ENCODE measurements at places on chromosomes 3 and 15.
A peak's percentile ranks its signal among the peaks of the same experiment; 100 is the strongest.

DNA sequence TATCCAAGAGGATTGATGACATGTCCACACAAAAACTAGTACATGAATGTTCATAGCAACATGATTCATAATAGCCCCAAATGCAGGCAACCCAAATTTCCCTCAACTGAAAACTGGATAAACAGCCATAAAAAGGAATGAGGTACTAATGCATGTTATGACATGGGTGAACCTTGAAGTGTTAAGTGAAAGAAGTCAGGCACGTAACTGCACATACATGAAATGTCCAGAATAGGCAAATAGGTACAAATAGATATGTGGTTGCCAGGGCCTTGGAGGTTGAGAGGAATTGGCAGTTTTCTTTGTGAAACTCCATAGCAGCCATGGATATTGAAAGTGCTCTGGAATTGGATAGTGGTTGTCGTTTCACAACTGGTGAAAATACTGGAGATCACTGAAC is 52.2 kb upstream of the CCR4 start:
- no peak for DNase-seq

DNA sequence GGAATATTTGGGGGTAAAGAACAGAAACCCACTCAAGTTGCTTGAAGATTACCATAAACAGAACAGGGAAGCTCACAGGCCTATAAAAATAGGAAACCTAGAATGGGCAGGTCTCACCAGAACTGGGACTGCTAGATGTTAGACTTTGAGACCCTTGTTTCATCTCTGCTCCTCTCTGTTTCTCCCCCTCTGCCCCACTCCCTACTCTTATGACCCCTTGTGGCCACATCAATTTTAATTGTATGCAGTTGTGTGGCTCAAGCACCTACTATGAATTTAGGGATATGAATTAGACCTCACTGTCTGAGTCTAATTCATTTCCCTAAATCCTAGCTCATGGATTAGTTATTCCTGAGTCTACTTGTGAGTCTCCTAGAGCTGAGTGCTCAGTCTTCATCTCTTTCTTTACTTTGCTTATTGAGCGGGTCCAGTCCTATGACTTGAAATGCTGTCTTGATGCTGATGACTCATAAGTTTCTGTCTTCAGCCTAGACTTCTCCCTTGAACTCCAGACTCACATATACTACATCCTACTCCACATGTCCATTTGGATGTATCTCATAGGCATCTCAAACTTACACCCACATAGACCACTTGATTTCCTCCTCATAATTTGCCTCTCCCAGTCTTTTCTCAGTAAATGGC is 78.7 kb downstream of the ITPR1 start:
- DNase-seq: no peak

GRCh38 chr3:176349706-176350105 is 847.6 kb downstream of the TBL1XR1 start:
- DNase-seq: no peak

- peak; percentile 74 for DNase-seq
Measured at GRCh38 chr15:88274553-88275460, 18.3 kb upstream of the NTRK3 start.

DNA sequence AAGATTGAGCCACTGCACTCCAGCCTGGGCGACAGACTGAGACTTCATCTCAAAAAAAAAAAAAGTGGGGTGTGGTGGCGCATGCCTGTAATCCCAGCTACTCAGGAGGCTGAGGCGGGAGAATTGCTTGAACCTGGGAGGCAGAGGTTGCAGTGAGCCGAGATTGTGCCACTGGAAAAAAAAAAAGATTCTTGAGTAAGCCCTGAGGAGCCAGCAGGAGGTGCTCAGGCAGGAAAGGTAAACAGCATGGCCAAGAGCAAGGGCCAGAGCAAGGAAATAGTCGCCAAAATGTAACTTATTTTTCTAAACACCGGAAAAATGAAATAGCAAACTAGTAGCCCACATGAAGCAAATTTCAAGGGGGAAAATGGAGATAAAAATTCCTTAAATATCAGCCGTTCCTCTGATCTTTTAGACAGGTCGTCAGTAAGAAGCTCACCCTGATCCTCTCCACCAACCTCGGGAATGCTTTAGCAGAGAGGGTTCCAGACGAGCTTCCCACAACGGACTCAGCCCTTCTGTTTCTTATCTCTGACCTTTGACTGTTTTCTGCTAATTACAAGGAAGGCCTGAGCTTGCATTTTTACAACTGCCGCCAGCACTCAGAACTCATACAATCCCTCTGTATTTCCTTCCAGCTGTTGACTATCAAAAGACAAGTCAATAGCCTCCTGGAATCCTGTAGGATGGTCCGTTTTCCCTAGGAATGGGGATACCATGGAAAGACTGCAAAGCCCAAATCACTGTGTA is 45.0 kb upstream of the AKAP13 start:
- DNase-seq: no peak

GRCh38 chr15:67550522-67550921 is 8.0 kb downstream of the MAP2K5 start:
- no peak for DNase-seq

DNA sequence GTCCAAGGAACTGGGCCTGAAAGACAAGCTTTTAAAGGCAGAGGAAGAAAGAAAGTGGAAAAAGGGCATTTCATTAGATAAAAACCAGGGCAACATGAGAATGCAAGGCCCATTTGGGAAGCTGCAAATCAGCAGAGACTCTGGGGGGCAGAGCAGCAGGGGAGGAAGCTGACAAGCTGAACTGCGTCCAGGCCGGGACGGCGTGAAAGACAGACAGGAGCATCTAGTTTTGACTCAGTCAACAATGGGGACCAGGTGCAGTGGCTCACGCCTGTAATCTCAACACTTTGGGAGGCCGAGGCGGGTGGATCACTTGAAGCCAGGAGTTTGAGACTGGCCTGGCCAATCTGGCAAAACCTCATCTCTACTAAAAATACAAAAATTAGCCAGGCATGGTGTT is 69.9 kb downstream of the CDC25A start:
- no peak for DNase-seq

- DNase-seq: peak; percentile 62
Measured at GRCh38 chr3:140023616-140024530, 88.9 kb downstream of the CLSTN2 start.

DNA sequence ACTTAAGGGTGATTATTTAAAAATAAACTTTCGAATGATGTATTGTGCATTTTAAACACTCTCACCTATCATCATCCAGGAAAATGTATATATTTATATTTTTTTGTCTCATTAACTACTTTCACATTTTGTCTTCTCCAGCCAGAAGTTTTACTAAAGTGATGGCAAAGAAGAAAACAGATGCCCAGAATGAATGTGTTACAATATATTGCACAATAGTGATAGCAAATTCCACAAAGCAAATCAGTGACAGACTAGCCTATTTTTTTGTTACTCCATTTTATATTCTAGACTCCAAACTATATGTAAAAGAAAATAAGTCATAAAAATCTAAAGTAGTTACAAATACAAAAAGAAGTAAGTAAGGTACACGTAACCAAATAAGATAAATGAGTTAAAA is 414.7 kb downstream of the EPHA3 start:
- DNase-seq: no peak

GRCh38 chr15:41417418-41418195 is 712 bp downstream of the RTF1 start:
- DNase-seq: no peak

GRCh38 chr3:46112296-46112695 is 85.0 kb upstream of the XCR1 start:
- no peak for DNase-seq

DNA sequence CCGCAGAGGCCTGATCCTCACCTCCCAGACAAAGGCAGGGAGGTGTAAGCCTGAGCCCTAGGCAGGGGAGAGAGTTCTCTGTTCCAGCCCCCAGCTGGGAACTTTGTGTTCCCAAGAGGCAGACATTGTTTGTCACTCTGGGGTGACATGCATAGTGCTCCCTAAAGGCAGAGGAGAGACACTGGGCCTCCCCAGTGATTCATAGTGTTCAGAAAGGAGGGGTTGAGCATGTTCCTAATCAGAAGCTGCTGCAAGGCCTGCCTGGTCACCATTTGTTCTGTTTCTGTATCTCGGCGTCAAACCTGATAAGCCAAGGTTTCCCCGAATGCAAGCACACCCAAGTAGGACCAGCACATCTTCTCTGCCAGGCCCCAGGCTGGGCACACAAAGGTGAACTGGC is 24.0 kb upstream of the SLC6A6 start:
- DNase-seq: no peak
